Stimulated activated CD4-positive, alpha-beta T cell treated with anti-CD3 and anti-CD28 coated beads, Interleukin-4, amount 100 ng/mL, for 4 hours (primary cell): ENCODE measurements at places on chromosomes 4 and X.

- no peak for DNase-seq
Measured at GRCh38 chrX:42248226-42248625, 324.9 kb upstream of the CASK start.

DNA sequence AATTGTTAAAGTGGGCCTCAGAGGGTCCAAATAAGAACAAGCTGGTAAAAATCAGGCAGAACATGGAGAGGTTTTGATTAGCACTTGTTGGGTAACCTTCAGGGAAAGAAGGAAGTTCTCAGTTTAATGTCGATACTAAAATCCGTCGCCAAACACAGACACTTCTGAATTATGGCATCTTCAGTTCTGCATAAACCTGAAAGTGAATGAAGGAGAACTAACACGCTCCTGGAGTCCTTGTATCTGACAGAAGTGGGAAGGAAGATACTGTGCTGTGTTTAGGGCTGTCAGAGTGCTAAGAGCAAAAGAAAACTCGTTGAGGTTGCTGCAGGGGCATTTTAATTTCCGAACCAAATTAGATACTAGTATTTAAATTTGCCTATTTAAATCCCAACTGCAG lies 106.2 kb downstream of the TMA16 start:
- no peak for DNase-seq

GRCh38 chr4:129526812-129527211 lies 430.9 kb downstream of the C4orf33 start:
- DNase-seq = no peak

- no peak for DNase-seq
Measured at GRCh38 chr4:26139310-26139924, 181.4 kb upstream of the RBPJ start.

DNA sequence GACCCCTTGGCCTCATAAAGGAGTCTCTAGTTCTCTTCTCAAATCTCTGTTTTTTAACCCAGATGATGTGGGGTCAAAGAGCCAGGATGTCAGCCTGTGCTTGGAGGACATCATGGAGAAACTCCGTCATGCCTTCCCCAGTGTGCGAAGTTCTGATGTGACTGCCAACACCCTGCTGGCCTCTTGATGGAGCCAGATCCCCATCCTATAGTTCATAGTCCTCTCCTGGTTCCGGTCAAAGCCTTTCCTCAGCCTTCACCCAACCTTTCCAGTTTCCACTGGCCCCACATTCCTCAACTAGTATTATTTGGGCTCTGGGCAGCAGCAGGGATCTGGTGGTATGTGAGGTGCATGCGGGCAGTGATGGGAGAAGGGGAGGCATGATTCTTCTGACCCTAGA lies 30.7 kb downstream of the TAF7L start:
- DNase-seq = no peak

DNA sequence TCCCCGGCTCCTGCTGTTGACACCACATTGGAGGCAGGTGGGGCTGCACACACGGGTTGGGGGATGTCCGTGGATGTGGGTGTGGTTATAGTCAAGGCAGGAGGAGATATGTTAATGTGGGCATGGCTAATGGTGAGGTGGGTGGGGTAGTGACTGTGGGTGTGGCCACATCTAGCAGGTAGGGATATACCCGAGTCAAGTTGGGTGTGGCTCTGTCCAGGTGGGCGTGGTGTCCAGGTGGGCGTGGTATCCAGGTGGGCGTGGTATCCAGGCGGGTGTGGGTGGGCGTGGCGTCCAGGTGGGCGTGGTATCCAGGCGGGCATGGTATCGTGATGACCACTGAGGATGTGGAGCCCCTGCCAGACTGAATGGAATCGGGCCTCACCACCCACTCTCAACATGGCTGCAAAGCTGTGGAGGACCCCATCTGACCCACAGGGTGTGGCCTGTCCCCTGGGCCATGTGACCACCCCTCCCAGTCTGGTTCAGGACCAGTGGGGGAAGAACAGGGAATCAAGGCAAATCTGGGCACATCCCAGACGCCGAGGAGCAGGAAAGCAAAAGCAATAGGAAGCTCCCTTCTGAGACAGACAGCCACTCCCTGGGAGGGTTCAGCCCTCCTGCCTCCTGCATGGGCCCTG lies 21.0 kb downstream of the MAN2B2 start:
- no peak for DNase-seq

DNA sequence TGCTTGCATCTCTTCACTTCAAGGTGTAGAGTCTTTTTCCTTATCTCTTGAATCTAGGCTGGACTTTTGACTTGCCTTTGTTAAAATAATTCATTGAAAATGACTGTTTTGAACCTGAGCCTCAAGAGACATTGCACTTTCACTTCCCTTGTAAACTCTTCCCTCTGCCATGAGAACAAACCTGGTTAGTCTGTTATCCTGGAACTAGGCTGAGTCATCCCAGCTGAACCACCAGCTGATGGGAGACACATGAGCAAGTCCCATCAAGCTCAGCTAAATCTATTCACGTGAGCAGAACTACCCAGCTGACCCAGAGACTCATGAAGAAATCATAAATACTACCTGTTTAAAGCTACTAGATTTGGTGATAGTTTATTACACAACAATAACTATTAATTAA lies 202.3 kb upstream of the CENPE start:
- no peak for DNase-seq

- no peak for DNase-seq
Measured at GRCh38 chrX:14398725-14399124, 130.6 kb upstream of the GLRA2 start.

- no peak for DNase-seq
Measured at GRCh38 chrX:44054863-44055601, 81.8 kb upstream of the NDP start.

- DNase-seq = peak; percentile 93
Measured at GRCh38 chr4:1856071-1856942, at the start of gene LETM1. Gene LETM1, minus strand, starts transcription at chr4:1856156. Its CDS starts 206 bp downstream, at chr4:1855950.

DNA sequence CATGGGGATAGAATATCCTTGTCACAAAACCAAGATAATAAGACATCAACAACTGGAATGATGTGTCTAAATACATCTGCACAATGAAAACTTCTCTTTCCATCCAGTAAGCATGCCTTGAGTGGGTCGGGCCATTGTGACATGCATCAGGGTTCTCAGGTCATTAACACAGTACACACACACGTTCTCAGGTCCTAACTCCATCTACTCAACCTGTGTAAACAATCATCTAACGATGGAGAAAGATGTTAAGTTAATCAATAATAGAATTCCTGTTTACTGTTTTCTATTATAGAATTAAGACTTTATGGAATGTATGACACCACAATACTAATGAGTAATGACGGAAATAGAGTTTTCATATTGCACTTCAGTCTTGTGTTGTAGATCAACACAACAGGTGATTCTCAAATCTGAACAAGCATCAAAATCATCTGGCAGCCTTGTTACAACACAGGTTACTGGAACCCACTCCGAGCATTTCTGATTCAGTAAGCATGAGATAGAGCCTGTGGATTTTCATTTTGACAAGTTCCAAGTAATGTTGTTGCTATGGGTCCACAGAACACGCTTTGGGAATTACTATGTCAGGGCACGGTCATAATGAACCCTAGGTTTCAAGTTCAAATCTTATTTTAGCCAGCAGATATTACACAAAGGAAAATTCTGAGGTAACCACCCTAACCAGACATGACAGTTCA lies 315.8 kb upstream of the TEX13C start:
- DNase-seq = no peak

- no peak for DNase-seq
Measured at GRCh38 chrX:28010875-28011274, 29.6 kb upstream of the DCAF8L1 start.

- DNase-seq = no peak
Measured at GRCh38 chr4:56156141-56156540, 207.4 kb downstream of the CEP135 start.

DNA sequence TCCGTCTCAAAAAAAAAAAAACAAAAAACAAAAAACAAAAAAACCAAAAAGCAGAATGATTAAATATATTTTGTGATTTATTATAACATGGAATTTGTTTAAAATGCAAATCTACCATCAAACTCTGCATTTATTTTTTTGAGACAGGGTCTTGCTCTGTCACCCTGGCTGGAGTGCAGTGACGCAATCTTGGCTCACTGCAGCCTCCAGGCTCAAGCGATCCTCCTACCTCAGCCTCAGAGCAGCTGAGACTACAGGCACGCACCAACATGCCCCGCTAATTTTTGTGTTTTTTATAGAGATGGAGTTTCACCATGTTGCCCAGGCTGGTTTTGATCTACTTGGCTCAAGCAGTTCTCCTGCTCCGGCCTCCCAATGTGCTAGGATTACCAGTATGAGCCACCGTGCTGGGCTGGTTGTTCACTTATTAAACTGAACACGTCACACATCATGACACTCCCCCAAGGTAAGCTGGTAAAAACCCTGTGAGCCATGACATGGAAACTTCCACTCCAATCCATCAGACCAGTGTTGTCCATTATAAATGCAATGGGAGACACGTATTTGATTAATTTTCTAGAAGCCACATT lies 45.7 kb downstream of the RBM47 start:
- no peak for DNase-seq

GRCh38 chr4:11019451-11020240 lies 335.1 kb upstream of the CLNK start:
- DNase-seq = no peak

GRCh38 chrX:154384284-154384892 lies 5.3 kb downstream of the EMD start:
- DNase-seq = no peak

DNA sequence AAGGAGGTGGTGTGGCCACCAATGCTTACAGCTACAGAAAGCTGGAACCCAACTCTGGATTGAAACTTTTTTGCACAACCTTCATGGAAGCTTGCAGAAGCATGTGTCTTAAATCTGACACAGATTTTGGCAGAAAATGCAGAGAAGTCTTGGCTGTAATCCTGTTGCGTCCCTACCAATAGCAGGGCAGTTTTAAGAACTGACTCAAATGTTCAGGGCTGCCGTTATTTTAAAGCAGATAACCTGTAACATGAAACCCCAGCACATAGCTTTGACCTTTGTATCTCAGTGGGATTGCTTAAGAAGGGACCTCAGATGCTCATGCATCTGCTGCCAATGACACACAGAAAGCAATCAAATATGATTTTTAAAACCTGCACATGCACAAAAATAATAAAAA lies at the start of gene VEGFD:
Gene VEGFD (minus strand): TSS at position 110 of the 400 bp plus-strand sequence. CDS start 467 bp downstream, outside the sequence.
- DNase-seq = no peak
